Heart left ventricle (tissue), 16 donors: ENCODE measurements at places on chromosomes 2 and 18.
A peak's percentile ranks its signal among the peaks of the same experiment; 100 is the strongest.

GRCh38 chr2:206556357-206556949 is 85.8 kb upstream of the FAM237A start:
- DNase-seq, result no peak

DNA sequence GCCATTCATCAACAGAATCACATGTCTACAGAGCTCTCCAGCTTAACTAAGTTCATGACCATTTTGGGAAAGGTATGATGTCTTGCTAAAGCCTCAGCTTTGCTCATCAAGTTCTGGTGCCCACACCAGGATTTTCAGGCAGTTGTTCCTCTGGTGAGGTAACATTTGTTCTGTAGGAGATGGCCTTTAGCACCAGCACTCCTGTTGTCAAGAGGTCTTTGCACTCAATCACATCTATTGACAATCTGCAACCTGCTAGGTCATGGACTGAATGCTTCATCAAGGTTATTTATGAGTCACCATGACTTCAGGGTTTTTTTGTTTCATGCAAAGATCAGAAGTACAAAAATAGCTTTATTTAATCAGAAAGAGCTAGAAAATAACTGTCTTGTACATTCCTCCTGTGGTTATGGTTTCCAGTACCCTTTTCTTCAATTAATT is 36.6 kb upstream of the VIT start:
- DNase-seq, result no peak

- DNase-seq, result no peak
These were observed 540.7 kb upstream of the TMEFF2 start for GRCh38 chr2:192735447-192735846.

DNA sequence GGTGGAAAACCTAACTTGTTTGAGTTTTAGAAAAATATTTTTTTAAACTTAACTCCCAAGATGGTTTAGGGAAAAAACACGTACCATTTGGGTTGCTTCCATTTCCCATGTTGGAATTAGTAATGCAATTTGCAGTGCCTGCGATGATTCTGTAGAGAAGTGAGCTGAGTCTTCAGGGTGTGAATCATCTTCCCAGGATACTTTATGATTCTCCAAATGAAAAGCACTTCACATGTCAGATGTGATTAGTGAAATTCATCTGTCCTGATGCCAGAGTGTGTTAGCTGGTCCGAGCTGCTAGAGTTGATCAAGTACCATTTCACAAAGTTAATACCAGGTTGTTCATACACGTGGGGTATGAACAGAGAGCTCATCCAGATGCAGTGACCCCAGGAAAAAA is 59.1 kb downstream of the ACOXL start:
- no peak for DNase-seq

GRCh38 chr2:102514061-102514785 is 41.2 kb downstream of the SLC9A4 start:
- DNase-seq, result no peak

DNA sequence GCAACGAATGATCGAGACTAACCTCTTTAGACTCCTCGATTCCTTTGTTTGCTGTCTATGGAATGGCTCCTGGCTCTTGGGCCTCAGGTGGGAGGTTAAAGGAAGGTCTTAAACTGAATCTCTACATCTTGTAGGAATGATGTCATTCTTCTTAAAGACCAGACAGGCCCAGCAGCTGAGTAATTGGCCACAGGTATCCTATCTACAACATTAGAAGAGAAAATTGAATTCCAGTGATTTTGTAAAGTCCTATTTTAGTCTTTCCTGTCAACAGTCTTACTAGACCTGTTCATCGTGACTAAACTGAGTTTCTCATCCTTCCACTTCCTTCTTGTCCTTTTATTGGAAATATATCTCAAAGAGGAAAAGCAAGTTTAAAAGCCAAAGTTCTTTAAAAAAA is 274.8 kb downstream of the ALPK2 start:
- DNase-seq, result no peak

GRCh38 chr18:77866351-77866750 is 616.7 kb downstream of the GALR1 start:
- no peak for DNase-seq

GRCh38 chr2:152336119-152336853 is 1.3 kb downstream of the FMNL2 start:
- peak; percentile 67 for DNase-seq

GRCh38 chr2:194539425-194539824 is 1117.6 kb upstream of the SLC39A10 start:
- DNase-seq, result no peak
